ENCODE measurements at places on chromosomes 1 and 21. TPM values are rescaled to one million over a fixed set of nuclear protein-coding genes. Genes with fewer than 3 reads are reported as not detected.

Gene RNU1-3
- 2,937 TPM for total RNA-seq

Gene PTPN7
- 241 TPM for total RNA-seq

Gene GUCA2A
- total RNA-seq, result not detected

Gene B4GALT3
- total RNA-seq, result 58.4 TPM

Gene GJC2
- 1.7 TPM for total RNA-seq

Gene RXFP4
- total RNA-seq, result not detected

Gene NUAK2
- total RNA-seq, result 21.5 TPM

Measured in natural killer cell (primary cell).